Stimulated activated CD8-positive, alpha-beta memory T cell treated with anti-CD3 and anti-CD28 coated beads, Interleukin-7, amount 100 ng/mL, for 1 hour (primary cell): ENCODE measurements at places on chromosomes 11 and 22.

GRCh38 chr11:106565326-106565725 lies 452.9 kb downstream of the GUCY1A2 start:
- no peak for DNase-seq

GRCh38 chr11:129836979-129837378 lies 21.3 kb downstream of the TMEM45B start:
- DNase-seq = no peak

GRCh38 chr11:123235656-123236261 lies 40.7 kb upstream of the CLMP start:
- DNase-seq = no peak

GRCh38 chr11:73429121-73429750 lies 53.0 kb downstream of the RELT start:
- no peak for DNase-seq

- DNase-seq = no peak
Observed at GRCh38 chr22:43088627-43088983, 586 bp downstream of the TTLL1 start.
